ENCODE measurements at places on chromosomes 2 and 18. TPM values are rescaled to one million over a fixed set of nuclear protein-coding genes. Genes with fewer than 3 reads are reported as not detected.

DNAH7 gene
- total RNA-seq = 3.8 TPM

DYNAP gene
- not detected for total RNA-seq

MREG gene
- 27.5 TPM for total RNA-seq

RUFY4 gene
- total RNA-seq = not detected

TFCP2L1 gene
- total RNA-seq = 4.6 TPM

RAB17 gene
- total RNA-seq = 86.3 TPM

IFIH1 gene
- 4.7 TPM for total RNA-seq

MROH2A gene
- 2.9 TPM for total RNA-seq

SOX11 gene
- not detected for total RNA-seq

TMEM198 gene
- total RNA-seq = 5.8 TPM

MFSD2B gene
- 1.1 TPM for total RNA-seq

HOXD3 gene
- not detected for total RNA-seq

TGFA gene
- total RNA-seq = 36.4 TPM

IL36RN gene
- 1.0 TPM for total RNA-seq
